ENCODE measurements at places on chromosomes 3 and 15.

DNA sequence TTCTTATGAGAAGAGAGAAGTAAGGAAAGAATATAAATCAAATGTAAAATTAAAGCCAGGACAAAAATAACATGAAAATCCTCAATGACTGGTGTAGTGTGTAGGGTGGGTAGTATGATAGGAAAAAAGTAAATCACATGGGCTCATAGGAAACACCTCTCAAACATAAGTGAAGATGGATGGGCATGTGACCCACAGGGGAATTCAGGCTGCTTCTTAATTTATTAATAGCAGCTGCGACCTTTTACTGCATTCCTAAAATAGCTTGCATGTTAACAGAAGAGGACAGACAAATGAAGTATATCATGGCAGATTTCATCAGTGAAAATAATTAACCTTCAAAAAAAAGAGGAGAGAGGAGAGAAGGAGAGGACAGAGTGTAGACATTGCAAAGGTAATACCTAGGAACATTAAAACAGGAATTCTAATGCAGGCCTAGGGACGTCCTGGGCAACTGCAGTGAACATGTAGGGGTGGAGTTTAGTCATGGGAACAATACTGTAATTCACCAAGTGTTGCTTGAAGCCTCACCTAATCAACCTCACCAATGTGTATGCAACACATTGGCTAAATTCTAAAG is 132.9 kb downstream of the KCNMB2 start:
- DNase-seq, result no peak

GRCh38 chr3:70179111-70179510 is 133.3 kb downstream of the MDFIC2 start:
- peak; percentile 16 for DNase-seq

- DNase-seq, result no peak
Measured at GRCh38 chr3:23728601-23729117, 77.1 kb upstream of the UBE2E1 start.

DNA sequence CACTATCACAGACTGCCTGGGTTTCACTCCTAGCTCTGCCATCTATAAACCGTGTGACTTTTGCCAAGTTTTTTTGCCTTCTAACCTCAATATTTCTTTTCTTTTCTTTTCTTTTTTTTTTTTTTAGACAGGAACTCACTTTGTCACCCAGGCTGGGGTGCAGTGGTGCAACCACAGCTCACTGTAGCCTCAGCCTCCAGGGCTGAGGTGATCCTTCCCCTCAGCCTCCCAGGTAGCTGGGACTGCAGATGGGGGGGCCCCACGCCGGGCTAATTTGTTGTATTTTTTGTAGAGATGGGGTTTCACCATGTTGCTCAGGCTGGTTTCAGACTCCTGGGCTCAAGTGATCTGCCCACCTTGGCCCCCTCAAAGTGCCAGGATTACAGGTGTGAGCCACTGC is 3.2 kb upstream of the ADAM10 start:
- no peak for DNase-seq

DNA sequence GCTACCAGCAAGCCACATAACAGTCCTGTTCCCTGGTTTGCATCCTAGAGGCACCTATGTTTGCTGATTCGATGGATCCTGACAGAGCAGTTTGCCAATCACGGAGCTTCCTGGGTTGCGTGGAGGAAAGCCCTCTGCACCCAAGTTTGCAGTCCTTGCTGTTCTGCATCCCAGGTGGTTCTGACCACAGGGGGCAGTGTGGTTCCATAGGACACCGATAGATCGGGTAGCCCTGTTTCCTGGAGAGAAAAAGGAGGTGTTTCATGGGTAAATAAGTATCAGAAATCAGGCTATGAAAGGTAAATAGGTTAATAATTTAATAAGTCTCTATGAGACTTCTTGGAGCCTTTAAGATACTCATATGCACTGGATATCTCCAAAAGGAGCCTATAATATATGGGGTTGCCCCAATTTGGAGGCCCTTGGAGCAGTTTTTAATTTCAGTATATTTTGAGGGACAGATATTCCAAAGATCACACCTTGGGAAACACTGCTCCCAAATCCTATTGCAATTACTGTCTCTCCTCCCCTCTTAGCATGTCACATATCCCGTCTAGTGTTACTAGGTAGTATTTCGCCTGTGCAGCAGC is 194.6 kb upstream of the TPM1 start:
- peak; percentile 10 for DNase-seq

- DNase-seq, result peak; percentile 12
Measured at GRCh38 chr3:158918008-158918407, 116.2 kb downstream of the MFSD1 start.

- DNase-seq, result no peak
Measured at GRCh38 chr3:123383091-123384053, 65.5 kb downstream of the ADCY5 start.

DNA sequence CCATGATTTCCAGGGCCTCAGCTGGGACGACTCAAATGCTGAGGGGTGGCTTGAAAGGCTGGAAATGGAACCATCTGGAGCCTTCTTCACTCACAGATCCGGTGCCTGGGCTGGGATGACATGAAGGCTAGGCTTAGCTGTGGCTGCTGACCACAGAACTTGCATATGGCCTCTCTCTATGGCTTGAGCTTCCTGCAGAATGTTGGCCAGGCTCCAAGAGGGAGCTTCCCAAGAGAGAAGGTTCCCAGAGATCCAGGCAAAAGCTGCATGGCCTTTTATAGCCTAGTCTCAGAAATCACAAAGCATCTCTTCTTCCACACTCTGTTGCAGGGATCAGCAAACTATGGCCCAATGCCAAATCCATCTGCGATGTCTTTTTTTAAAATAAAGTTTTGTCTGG is 44.8 kb downstream of the GATM start:
- DNase-seq, result no peak

GRCh38 chr3:156206157-156206556 is 85.8 kb downstream of the KCNAB1 start:
- no peak for DNase-seq

DNA sequence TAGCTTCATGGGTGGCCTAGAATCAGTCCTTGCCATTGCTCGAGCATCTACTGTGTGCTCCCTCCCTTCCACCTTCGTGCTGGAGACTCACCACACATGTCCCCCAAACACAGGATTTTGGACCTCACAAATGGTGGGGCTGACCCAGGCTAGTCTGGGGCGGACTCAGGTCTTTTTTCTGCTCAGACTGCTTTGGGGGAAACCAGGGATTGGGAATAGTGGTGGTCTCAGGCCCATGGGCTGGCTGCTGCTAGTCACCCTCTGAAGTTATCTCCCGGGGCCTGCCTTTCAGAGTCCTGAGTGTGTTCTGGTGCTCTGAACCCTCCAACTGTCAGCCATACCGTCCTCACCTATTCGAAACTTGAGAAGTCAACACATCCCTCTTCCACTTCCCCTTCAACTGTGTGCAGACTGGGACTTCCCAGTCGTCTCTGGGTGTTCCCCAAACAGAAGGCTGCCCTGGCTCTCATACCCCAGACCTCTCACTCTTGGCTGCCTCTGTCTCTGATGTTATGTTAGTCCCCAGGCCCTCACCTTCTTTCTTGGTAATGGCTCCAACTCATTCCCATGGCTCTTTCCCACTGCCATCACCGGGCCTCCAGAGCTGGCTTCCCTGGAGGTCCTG is 46.0 kb downstream of the PPCDC start:
- DNase-seq, result peak; percentile 89

- DNase-seq, result no peak
Measured at GRCh38 chr3:138863776-138864113, 29.0 kb upstream of the PIK3CB start.

DNA sequence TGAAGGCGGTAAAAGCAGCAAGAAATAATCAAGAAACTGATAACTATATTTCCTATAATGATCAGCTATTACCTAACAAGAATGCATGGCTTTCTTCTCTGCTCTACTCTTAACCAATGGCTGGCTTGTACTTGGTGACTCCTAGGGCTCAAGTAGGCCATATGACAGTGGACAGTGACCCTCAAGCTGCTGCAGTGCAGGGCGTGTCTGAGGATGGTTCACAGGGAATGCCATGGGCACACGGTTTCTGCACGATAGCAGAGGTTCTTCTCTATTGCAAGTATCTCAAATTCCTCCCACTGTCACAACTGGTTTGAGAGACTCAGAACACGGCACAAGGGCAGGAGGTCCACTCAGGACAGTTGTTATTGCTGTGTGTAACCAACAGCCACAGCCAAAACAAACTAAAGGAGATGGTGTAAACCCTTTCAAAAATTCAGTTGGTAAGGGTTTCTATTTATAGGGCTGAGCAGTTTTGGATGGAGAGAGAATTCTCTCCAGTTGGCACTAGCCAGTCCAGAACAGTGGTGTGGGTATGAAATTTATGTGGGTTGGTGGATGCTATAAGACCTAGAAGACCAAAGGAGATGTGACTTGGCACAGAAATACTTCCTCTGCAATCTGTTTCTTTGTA is 103.2 kb upstream of the ST8SIA2 start:
- no peak for DNase-seq

DNA sequence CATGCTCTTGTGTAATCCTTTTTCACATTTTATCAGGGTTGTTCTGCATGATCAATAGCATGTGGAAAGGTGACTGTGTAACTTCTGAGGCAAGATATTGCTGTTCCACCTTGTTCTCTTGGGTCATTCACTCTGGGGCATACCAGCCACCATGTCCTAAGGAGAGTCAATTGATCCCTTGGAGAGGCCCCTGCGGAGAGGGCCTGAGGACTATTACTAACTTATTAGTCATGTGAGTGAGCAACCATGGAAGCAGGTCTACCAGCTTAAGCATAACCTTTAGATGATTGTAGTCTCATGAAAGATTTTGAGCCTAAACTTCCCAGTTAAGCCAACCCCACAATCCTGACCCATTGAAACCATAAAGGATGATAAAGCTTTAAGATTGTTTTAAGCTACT is 22.0 kb upstream of the COL6A5 start:
- DNase-seq, result no peak

DNA sequence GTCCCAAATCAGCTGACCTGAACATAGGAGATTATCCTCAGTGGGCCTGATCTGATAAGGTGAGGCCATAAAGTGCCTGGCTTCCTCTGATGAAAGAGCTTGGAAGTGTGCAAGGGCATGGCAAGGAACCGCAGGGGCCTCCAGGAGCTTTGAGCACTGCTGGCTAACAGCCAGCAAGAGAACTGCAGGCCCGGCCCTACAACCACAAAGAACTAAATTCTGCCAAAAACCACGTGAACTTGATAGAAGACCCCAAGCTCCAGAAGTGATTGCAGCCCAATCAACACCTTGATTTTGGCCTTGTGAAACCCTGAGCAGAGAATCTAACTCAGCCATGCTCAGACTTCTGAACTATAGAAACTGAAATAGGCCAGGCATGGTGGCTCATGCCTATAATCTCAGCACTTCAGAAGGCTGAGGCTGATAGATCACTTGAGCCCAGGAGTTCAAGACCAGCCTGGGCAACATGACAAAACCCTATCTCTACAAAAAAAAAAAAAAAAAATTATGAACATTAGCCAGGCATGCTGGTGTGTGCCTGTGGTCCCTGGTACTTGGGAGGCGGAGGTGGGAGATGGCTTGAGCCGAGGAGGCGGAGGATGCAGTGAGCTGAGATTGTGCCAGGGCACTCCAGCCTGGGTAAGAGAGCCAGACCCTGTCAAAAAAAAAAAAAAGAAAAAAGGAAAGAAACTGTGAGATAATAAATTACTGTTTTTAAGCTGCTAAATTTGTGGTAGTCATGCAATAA is 7.7 kb upstream of the DIS3L start:
- no peak for DNase-seq

DNA sequence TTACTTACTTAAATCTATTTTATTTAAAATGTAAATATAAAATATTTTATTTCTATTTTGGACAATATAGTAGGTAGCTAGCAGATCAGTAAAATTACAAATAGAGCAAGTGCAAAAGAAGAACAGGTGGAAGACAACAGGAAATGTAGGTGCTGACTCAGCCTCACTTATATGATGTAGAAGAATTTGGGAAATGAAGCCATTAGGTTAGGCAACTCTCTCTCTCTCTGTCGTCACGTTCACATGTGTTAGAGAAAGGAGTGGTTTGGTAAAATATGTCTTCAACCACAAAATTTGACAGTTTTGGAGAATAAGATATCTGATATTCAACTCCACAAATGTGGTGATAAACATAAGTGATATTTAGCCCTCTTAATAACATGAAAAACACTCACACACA is 532.5 kb upstream of the KCNMB2 start:
- no peak for DNase-seq

- no peak for DNase-seq
Measured at GRCh38 chr3:197417441-197417840, 119.0 kb upstream of the DLG1 start.

DNA sequence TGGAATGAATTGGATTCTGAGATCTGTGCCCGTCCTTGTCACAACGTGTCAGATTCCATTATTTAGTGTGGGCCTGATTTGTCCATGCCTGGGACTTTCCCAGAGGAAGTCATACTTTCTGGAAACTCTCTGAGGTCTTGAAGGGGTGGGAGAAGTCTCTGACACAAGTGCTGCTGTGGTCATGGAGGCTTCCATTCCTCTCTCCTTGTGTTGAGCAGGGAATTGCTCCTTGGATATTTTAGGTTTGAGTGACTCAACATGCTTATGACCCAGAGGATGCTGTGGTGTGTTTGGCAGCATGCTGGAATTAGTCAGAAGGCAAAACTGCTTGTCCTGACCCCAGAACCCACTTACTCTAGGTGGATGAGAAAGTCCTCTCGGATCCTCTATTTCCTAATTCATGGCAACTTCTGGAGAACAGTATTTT is 132.1 kb downstream of the LPP start:
- DNase-seq, result no peak

DNA sequence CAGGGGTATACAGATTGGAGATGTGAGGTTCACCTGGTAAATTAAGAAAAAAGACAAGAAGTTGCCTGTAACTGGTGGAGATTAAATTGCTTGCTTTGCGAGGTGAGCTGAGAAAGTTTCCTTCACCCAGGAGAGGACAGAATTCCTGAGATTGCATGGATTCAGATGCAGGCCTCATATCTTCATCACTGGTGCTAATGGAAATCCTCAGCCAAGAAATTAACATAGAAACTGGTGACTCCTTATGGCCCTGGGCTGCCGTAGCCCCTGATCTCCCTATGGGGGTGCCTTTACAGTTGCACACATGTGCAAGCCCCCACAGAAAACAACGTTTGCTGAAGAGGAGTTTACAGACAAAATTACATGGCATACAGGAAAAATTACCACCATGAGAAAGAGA is 68.0 kb downstream of the EEFSEC start:
- DNase-seq, result no peak

DNA sequence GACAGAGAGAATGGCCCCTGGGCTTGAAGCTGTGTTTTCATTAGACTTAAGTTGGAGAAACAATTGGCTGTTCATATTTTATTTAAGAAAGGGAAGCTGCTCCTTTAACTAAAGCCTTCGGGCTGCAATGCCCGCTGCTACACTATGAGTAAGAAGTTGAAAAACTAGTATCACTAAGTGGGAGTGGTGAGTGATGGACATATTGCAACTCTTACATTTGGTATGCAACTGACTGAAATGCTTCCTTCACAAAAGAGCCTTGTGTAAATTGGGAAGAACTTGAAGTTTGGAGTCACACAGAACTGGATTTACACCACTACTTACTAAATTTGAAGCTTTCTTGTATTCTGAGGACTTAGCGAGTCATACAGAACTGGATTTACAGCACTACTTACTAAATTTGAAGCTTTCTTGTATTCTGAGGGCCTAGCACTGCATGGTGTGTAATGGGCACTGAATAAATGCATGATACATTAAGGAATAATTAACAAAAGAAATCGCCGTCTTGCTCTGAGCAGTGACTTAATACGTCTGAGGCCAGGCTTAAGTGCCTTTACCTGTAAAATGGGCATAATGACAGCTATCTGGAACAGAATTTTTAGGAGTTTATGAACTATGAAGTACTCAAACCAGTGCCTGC is 149.5 kb downstream of the RYR3 start:
- DNase-seq, result no peak

Measured in GM12864 (cell line).